Right ventricle myocardium superior (tissue), 1 donor: ENCODE measurements at places on chromosomes 4 and X. TPM values are rescaled to one million over a fixed set of nuclear protein-coding genes. Genes with fewer than 3 reads are reported as not detected.

DNA sequence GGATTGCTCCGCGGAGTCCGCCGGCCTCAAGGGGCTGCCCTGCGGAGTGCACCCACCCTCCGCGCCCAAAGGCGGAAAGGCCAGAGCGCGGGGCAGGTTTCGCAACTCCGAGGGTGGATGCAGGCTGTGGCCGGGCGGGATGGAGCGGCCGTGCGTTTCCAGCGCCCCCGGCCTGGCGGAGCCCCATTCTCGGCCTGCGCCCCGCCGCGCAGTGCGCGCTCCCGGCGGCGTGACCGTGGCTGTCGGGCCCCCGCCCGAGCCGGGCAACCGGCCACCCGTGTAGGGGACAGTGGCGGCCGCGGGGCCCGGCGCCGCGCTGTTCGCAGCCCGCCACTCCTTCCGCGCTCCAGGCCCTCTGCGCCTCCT is 331 bp downstream of the SETD7 start:
- peak; percentile 75 for DNase-seq

GRCh38 chr4:87973283-87974169 is 2.0 kb upstream of the SPP1 start:
- DNase-seq: peak; percentile 62

SATL1 gene
- total RNA-seq: not detected

DNA sequence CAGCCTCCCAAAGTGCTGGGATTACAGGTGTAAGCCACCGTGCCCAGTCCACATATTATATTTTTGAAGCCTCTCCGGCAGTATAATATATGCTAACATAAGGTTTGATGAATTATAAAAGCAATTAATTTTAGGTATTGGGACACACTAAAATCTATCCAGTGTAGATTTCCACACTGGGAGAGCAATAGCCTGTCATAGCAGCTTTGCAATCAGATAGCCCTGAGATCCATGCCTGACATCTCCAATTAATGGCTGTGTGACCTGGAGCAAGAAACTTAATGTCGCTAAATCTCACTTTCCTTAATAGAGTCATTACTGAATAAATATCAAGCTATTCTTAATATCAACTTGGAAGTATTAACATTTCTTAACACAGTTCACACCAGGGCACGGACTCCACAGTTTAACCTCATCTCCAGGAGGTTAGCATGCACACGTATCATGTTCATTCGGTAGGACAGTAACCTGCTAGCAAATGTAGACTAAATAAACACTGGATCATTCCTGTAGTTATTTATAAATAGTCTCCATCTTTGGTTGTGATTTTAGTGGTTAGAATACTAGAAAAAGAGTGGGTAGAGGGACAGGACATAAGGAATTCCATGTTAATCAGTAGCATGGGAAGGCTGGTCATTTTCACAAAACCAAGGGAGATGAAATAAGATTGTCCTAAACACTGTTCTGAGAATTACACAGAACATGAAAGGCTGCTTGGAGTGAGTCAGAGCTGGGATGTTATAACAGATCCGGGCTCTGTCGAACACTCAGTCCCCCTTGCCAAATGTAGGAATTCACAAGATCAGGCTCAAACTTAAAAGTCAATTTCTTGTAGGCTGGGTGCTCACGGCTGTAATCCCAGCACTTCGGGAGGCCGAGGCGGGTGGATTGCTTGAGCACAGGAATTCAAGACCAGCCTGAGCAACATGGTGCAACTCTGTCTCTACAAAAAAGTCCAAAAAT is 254.7 kb downstream of the PALLD start:
- DNase-seq: no peak

- DNase-seq: peak; percentile 41
These were observed 722 bp upstream of the EFHC2 start for GRCh38 chrX:44344194-44344593.

DNA sequence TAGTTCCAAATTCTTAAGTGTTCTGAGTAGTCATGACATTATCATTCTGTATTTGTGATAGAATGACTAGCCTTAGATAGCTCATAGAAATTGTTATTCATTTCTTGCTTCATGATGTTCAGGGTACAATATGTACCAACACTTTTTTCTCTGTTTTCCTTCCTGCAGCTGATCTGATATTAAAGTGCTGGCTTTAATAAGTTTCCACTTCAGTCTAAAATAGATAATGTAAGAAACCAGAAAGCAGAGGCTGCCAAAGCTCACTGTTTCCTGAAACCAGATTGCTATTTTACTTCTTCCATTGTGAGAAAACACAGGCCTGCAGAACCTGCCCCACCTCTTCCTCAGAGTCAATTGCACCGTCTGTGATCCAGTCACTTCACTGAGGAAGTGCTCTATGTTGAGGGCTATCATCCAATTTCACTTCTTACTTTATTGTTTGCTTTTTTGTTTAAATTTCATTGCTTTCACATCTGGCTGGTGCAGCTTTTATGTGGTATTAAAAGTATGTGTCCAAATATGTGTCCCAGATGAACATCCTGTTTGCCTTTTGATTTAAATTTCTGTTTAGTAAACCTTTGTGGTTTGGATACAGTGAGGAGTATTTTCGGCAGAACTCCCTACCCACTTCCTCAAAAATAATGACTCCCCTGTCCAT is 652.1 kb downstream of the ANKRD50 start:
- DNase-seq: peak; percentile 45

- no peak for DNase-seq
These were observed 735.3 kb downstream of the PCDH18 start for GRCh38 chr4:136796953-136797352.

- DNase-seq: no peak
These were observed 21.2 kb downstream of the SRD5A3 start for GRCh38 chr4:55367084-55367722.

DNA sequence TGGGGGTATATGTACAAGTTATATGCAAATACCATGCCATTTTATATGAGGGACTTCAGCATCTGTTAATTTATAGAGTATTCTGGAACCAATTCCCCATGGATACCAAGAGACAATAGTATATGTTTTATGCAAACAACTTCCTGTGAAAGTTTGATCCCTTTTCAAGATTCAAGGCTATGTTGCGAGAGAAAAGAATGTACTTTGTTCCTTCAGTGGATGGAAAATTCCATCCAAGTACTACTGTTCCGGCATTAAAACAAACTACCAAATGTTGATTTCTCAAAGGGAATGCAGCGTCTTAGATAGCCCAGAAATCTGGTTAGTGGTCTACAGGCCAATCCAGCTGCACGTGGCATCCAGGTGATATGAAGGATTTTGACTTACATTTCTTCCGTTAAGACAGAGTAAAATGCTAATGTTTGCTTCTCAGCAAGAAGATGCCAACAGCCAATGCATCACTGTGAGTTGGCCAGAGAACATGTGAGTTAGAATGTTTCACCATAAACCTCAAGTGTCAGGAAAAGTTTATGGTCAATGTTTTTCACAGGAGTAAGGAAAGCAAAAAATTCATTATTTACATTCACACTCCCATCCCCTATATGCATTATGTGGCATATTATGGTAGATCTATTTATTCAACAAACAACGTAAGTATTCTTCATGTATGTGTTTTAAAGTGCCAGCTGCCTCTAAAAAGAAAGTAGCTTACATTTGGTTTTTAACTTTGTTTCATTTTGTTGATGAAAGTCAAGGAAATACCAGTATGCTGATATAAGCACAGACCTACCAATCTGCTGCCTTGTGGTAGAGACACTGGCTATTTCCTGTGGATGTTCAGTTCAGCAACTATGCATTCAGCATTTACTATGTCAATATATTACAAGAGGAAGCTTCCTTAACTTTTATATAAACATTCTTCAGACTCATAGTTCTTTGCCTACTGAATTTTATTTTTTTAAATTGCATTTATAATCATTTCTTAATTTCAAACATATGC is 44.4 kb downstream of the METTL14 start:
- no peak for DNase-seq

GRCh38 chrX:44400588-44400987 is 57.1 kb upstream of the EFHC2 start:
- no peak for DNase-seq

DNA sequence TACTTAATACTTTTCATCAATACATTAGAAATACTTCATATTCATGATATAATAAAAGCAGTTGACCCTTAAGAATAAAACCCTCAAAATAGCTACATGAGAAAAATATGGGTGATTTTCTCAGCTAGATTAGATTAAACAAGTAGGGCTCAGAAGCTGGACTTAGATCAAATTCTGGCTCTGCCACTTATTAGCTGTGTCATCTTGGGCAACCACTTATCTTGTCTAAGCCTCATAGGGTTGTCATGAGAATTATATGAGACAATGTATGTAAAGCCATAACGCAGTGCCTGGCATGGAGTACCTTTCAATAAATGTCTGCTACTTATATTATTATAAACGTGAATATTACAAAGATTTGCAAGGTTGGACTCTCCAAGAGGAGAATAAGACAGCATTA is 84.3 kb upstream of the PGRMC2 start:
- DNase-seq: no peak

- no peak for DNase-seq
These were observed 43.9 kb upstream of the HPRT1 start for GRCh38 chrX:134416087-134416486.

DNA sequence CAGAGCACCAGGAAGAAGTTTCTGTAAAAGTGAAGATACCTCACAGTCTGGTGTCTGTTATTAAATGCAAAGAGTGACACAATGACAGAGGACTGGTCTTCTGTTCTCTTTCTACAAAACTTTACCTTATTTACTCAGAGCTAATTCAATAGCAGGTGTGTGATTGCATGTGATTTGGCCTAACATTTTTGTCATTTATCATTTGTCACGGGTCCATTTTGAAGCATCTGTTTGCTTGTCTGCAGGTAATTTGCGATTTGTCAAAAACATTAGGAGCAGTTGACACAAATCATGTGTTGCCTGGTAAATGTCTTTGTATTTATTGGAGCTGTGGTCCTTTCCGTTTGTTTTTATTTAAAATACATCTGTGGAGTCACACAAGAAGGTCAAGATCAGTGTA is 1232.4 kb downstream of the STIM2 start:
- DNase-seq: no peak

GRCh38 chr4:75126058-75126457 is 193.1 kb downstream of the PARM1 start:
- DNase-seq: no peak

- no peak for DNase-seq
These were observed 23.0 kb upstream of the SLC25A4 start for GRCh38 chr4:185119927-185120630.

GJB1 gene
- total RNA-seq: not detected

KDR gene
- total RNA-seq: 21.2 TPM

CT45A6 gene
- total RNA-seq: not detected

DNA sequence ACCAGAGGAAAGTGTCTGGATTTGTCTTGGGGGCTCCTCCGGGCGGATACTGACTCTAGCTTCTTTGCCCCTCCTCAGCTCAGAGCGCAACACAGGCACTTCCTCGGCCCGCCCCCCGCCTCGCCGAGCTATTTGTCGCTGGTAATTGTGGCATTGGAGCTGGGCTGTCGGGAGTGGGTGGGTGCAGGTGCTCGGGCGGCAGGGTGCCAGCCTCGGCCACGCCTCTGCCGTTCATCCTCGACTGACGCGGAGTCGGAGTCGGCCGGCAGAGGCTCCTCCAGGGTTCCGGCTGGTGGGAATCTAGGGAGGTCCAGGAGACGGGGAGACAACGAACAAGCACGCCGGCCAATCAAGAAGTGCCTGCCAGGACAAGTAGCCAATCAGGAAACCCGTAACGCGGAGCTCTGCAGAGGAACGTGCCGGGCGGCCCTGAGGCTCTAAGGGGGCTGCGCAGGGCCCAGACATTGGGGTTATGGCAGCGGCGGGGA is 3.9 kb upstream of the SYN1 start:
- peak; percentile 59 for DNase-seq

SPATA4 gene
- total RNA-seq: 0.32 TPM

- DNase-seq: no peak
These were observed 4.1 kb downstream of the TDO2 start for GRCh38 chr4:155907556-155907955.

TRMT2B gene
- 17.0 TPM for total RNA-seq

DNA sequence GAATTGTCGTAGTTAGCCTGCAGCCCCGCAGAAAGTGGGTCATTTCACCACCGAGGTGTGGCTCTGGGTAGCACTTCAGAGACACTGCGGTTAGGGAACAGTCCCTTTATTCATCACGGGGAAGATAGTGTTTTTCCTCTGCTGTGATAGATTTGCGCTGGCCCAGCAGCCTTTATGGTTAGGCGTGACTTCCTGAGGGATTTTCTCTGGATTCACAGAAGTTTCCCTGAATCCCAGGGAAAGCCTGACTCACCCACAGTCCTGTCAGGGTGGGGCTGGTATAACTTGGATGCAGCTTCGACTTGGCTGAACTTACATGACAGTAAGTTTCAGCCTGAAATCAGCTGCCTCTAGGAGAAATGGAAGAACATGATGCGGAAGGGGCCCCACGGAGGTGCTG is 196.3 kb upstream of the HHIP start:
- peak; percentile 46 for DNase-seq

DGKQ gene
- total RNA-seq: 3.3 TPM

HPSE gene
- total RNA-seq: 1.5 TPM

GRCh38 chr4:2888886-2889285 is 45.2 kb downstream of the ADD1 start:
- no peak for DNase-seq

- DNase-seq: peak; percentile 67
These were observed 213.4 kb upstream of the S100G start for GRCh38 chrX:16436348-16437188.

GRCh38 chr4:11546391-11547175 is 117.9 kb upstream of the HS3ST1 start:
- no peak for DNase-seq

DUSP21 gene
- total RNA-seq: not detected

EPGN gene
- total RNA-seq: not detected

DNA sequence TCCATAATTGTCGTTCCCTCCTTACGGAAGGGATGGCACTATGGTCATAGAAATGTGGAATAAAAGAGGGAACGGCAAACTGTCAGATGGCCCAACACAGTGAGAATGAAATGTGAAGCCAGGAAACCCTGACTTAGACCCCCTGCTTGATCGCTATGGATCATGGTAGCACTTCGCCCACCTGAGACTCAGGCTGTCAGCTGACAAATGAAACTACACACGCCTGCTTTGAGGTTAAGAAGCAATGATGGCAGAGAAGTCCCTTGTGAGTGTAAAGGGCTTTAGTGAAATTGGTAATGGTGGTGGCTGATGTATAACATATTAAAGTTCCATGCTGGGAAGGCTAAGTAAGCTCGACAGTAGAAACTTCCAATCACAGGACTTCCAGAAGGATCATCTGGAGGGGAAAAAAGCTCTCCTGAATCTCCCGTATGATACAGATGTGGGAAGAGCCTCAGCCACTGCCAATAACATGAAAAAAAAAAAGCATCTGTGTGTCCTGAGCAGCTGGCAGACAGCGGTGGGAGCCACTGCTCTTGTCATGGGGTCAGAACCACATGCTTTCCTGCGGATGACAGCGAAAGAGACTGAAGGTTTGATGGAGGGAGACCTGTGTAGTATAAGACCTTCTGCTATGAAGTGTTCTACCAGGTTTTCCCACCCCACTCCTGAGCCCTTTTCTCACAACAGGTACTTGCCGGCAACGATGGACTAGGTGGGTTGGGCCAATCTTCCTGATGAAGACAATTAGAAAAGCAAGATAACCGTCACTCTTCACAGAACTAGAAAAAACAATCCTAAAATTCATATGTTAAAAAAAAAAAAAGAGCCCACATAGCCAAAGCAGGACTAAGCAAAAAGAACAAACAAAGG is 107.6 kb downstream of the AFAP1 start:
- DNase-seq: no peak
